ENCODE measurements at places on chromosomes 5 and 9. TPM values are rescaled to one million over a fixed set of nuclear protein-coding genes. Genes with fewer than 3 reads are reported as not detected.

- no peak overlapping the region for H3K27ac ChIP-seq
- no peak overlapping the region for H3K4me3 ChIP-seq
- H3K36me3 ChIP-seq = no peaks in the 10 kb centered on the region
- H3K27me3 ChIP-seq = no peaks in the 10 kb centered on the region
- DNase-seq = no peak
These were observed 53.9 kb downstream of the CFAP95 start for GRCh38 chr9:69874301-69875060.

The C8G gene
- total RNA-seq = 1.2 TPM

DNA sequence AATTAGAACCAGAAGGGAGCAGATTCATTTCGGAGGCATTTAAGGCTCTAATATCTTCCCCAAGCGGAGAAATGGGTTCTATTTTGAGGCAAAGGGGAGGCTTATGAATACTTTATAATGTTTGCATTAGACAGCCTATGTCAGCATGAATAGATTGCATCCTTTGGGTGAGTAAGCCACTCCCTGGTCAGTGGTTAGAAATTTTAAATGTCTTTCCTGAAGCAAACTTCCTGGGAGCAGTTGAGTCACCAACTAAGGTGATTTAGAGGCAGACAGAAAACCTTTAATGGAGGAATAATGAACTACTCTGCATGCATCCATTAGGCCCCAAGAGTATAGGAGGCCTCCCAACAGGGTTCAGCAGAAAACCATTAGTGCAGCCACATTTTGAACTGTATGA lies 204.9 kb downstream of the ELAVL2 start:
- no peak overlapping the region for H3K27ac ChIP-seq
- no peaks in the 10 kb centered on the region for H3K27me3 ChIP-seq
- no peaks in the 10 kb centered on the region for H3K4me1 ChIP-seq
- DNase-seq = no peak
- no peaks in the 10 kb centered on the region for H3K36me3 ChIP-seq

GRCh38 chr9:78118742-78119473 lies 87.3 kb upstream of the GNAQ start:
- H3K4me3 ChIP-seq = no peak overlapping the region
- no peaks in the 10 kb centered on the region for H3K36me3 ChIP-seq
- no peak for DNase-seq
- no peaks in the 10 kb centered on the region for H3K27me3 ChIP-seq
- H3K4me1 ChIP-seq = peaks cover 24% of the 10 kb centered on the region

The DMRTA1 gene
- 3.2 TPM for total RNA-seq

DNA sequence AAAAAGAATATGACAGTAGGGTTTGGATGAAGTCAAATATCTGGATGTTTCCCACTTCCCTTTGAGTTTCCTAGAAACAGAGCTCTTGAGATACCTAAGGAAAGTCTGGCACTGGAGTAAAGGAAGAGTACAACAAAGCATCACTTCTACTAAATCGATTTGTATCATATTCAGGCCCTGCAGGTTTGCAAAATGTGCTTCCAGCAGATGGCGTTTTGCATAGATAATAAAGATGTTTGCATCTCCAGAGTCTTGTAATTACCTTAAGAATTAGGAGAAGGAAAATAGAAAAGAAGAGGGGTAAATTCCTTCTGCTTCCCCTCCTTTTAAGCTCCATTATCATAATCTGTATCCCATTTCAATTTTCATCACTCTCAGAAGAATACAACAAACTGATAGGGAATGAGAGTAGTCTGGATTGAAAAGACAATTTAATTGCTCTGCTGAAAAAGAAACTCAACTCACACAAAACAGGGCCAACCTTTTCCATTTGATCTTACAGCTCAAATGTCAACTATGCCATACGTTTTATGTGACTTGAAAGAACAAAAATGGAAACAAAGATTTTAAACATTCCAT lies 380.4 kb downstream of the PTPRD start:
- H3K4me3 ChIP-seq = no peak overlapping the region
- no peaks in the 10 kb centered on the region for H3K27me3 ChIP-seq
- no peak overlapping the region for H3K27ac ChIP-seq
- no peaks in the 10 kb centered on the region for H3K36me3 ChIP-seq

- H3K27ac ChIP-seq = no peak overlapping the region
- H3K27me3 ChIP-seq = no peaks in the 10 kb centered on the region
- H3K4me3 ChIP-seq = no peak overlapping the region
- H3K36me3 ChIP-seq = no peaks in the 10 kb centered on the region
- no peaks in the 10 kb centered on the region for H3K4me1 ChIP-seq
These were observed 121.0 kb upstream of the GAS1 start for GRCh38 chr9:87068177-87068840.

DNA sequence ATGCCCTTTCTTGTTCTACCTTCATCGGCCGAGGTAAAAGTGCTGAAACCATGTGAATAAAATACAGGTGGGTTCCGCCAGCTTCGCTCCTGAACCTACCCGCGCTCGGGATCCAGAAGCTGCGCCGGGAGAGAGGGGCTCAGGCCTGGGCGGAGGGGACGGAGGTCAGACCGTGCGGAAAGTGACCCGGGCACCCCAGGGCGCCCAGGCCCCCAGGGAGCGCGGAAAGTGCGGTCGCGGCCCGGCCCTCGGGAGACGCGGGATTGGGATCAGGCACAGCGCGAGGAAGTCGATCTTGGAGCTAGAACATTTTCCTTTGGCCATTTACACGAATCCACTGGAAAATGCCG lies 329 bp downstream of the SYK start:
- H3K27me3 ChIP-seq = peaks cover 22% of the 10 kb centered on the region
- peak overlapping the region; percentile 78 for H3K27ac ChIP-seq
- H3K36me3 ChIP-seq = no peaks in the 10 kb centered on the region

- no peak overlapping the region for H3K27ac ChIP-seq
- H3K4me3 ChIP-seq = no peak overlapping the region
- no peaks in the 10 kb centered on the region for H3K36me3 ChIP-seq
- H3K4me1 ChIP-seq = peaks cover 9% of the 10 kb centered on the region
- DNase-seq = no peak
These were observed 193.6 kb downstream of the HSPA4 start for GRCh38 chr5:133245191-133246052.

DNA sequence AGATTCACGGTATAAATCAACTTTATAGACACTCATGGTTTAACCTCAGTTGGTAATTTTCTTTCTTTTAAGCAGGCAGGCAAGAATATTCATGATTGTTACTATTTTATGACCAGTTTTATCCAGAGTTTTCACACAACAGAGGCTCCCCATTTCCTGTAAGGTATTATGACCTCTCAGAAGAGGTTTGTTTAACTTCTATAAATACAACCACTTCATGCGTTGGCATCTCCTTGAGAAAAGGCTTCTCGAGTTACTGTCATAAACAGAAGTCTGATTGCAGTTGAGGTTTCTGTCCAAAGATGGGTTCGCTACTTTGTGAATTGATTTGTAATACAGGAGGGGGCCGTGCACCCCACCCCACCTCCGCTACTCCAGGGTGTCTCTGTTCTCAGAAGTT lies 55.3 kb downstream of the ENTREP1 start:
- H3K36me3 ChIP-seq = no peaks in the 10 kb centered on the region
- H3K4me3 ChIP-seq = no peak overlapping the region
- no peak for DNase-seq
- no peak overlapping the region for H3K27ac ChIP-seq
- no peaks in the 10 kb centered on the region for H3K27me3 ChIP-seq

The TXNDC8 gene
- total RNA-seq = not detected

The CDH10 gene
- total RNA-seq = 0.23 TPM

DNA sequence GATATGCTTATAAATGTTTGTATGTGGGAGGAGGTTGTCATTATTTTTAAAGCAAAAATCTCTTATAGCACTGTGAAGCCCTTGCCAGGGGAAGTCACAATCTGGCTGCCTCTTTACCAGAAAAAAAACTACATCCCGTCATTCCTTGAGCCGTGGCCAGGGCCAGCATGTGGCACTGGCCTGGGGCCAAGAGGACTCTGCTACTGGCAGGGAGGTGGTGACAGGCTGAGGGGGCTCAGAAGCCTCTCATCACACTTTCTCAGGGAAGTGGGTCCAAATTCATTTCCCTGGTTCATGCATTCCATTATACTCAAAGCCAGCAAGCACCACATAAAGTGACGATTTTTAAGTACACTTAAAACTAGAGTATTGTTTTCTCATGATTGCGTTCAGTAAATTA lies 457.3 kb downstream of the ZNF608 start:
- no peaks in the 10 kb centered on the region for H3K4me1 ChIP-seq
- H3K36me3 ChIP-seq = no peaks in the 10 kb centered on the region
- peak; percentile 54 for DNase-seq

The GFI1B gene
- 0.90 TPM for total RNA-seq

DNA sequence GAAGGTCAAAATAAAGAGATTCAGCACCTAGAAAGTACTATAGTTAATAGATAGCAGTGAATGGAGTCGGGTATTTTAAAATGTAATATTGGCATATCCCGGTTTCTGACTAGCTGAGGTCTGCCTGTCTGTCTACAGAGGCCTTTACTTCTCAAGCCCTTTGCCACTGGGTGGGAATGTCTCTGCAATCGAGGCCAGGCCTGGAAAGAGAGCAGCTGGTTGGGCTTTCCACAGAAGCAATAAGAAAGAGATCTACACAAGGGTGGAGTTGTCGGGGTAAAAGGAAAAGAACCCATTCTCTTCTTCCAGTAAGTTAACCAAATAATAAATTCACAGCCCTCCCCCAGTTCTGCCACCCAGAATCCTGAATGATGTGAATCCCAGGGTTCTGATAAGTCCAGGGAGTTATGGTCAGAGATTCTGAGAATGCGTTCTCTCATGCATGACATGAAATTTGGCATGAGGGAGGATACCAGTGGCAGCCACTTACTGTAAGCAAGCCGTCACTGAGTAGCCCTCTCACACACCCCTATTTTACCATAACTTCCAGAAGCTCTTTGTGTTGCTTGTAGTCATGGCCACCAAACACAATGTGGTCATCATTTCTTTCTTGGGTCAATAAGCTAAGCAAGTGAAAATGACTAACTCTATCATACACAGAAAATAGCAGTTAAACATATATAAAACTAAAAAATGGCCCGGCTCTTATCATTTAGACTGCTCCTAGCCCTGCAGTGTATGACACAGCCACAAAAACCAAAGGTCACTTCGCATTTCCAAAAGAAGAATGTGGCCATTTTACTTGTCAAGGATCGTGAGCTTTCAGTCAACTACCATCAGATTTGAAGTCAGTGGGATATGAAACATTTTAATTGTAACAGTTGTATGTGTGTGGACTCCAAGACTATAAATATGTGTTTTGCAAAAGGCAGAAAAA lies 185.0 kb downstream of the GLIS3 start:
- no peaks in the 10 kb centered on the region for H3K27me3 ChIP-seq
- no peak for DNase-seq
- no peak overlapping the region for H3K4me3 ChIP-seq
- H3K27ac ChIP-seq = peak overlapping the region; percentile 6
- H3K4me1 ChIP-seq = peaks cover 4% of the 10 kb centered on the region
- no peaks in the 10 kb centered on the region for H3K36me3 ChIP-seq

DNA sequence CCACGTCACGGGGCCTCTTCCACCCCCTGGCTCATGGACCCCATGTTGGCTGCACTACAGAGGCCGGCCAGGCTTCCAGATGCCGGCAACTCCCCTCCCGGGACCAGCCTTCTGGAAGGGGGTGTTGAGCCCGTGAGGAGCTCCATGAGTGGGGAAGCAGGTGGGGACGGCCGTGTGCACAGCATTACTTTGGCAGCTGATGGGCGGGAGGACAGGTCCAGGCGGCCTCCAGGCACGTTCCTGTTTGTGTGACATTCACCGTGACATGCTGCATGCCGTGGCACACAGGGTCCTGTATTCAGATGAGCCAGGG lies 29.1 kb upstream of the ABO start:
- H3K27ac ChIP-seq = no peak overlapping the region
- no peak overlapping the region for H3K4me3 ChIP-seq
- no peak for DNase-seq
- H3K4me1 ChIP-seq = no peaks in the 10 kb centered on the region

DNA sequence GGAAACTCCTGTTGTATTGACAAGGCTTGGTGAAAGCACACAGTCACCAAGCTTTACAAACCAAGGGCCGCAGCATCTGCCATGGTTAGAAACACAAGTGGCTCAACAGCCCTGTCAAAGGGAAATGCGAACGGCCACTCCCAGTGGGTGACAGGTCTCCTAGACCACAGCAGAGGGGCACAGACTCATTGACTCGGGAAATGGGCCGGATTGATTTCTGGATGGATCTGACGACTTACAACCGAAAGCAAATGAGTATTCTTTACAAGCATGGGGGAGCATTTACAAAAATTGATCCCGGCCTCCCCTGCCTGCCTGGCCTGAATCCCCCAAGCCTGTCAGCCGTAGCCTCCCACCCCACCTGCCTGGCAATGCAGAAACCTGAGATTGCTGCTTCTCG lies 48.2 kb downstream of the ADAMTS2 start:
- no peak for DNase-seq
- no peaks in the 10 kb centered on the region for H3K4me1 ChIP-seq
- H3K27me3 ChIP-seq = peaks cover 17% of the 10 kb centered on the region
- no peaks in the 10 kb centered on the region for H3K36me3 ChIP-seq
- no peak overlapping the region for H3K4me3 ChIP-seq

DNA sequence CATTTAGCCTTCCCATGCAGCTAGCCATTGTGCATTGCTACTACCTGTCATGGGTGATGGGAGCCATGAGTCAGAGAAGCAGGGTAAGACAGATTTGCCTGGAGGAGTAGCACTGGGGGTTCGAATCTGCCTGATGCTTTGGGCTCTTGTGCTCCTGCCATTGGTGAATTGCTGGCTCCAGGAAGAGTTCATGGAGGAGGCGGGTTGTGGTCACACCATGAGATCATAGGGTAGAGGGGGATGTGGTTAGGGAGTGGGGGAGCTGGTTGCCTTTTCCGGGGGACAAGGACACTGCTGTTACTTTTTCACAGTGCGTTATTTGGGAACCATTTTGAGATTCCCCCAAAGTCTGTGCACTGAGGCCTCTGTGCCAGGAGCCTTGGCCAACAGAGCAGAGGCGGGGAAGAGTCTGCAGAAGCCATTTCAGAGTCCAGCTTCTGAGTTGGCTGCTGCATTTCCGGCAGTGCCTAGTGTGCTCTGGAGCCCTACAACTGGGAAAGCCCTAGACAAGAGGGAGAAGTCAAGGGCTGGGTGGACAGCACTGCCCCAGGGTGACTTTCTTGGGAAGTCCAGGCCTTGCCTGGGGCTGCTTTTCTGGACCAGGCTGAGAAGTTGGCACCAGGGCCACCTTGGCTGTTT lies 6.2 kb downstream of the ANGPTL2 start:
- H3K27me3 ChIP-seq = peaks cover 3% of the 10 kb centered on the region
- H3K4me3 ChIP-seq = no peak overlapping the region

DNA sequence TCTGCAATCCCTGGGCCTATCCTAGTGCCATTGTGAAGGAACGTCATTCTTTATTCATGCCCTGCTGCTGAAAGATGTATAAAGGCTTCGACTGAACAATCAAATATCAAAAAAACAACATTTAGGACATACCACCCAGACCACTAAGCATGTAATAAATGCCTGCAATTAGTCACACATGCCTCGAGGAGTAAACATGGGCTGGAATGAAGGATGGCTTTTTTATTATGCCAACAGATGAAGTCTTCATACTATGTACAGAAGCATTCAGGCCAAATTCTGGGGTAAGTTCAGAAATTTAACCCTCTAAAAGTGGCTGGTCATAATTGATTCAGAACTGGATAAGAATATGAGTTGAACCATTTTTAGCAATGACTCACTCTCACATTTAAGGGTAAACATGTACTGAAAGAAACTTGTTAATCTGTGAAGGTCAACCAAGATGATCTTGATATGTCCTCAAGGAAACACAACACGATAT lies 38.1 kb downstream of the FAM240B start:
- H3K27me3 ChIP-seq = no peaks in the 10 kb centered on the region
- no peak overlapping the region for H3K27ac ChIP-seq
- H3K36me3 ChIP-seq = no peaks in the 10 kb centered on the region
- DNase-seq = no peak
- H3K4me3 ChIP-seq = no peak overlapping the region

- no peaks in the 10 kb centered on the region for H3K36me3 ChIP-seq
- no peaks in the 10 kb centered on the region for H3K27me3 ChIP-seq
- no peak for DNase-seq
- H3K27ac ChIP-seq = no peak overlapping the region
These were observed 382.9 kb downstream of the CCDC171 start for GRCh38 chr9:15935661-15936305.

Measured in left lung (tissue), 14 donors.